A673 (cell line): ENCODE measurements at places on chromosomes 7 and 10. TPM values are rescaled to one million over a fixed set of nuclear protein-coding genes. Genes with fewer than 3 reads are reported as not detected.

The HSPA12A gene
- total RNA-seq, result 1.4 and 1.5 TPM in 2 replicates

DNA sequence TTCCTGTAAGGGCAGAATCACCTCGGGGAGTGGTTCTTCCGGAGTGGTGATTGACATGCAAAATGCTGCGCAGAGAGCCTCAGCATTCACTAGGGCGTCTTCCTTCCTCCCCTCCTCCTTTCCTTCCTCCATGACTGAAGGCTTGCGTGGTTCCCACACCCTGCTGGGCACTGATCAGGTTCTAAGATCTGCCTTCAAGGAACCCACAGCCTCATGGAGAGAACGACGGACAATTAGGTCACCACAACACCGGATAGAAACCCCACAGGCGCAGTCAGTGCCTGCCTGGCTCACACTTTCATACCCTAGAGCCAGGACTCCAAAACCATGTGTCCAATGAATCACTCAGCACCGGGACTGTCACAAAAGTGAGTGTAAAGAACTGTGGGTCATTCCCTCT lies 131.3 kb downstream of the DPP6 start:
- DNase-seq, result no peak

DNA sequence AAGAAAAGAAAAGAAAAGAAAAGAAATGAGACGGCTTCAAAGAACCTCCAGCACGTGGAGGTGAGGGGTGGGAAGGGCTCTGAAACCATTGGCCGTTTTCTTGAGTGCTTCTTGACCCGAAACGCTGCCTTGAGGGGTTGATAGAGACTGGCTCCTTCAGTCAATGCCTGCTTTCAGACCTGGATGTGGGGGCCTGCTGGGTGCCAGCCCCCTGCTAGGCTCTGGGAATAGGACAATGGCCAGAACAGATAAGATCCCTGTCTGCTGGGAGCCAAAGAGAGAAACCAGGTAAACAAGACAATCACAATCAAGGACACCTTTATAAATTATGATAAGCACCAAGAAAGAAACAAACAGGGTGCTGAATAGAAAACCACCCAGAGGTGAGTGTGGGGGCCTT lies 27.7 kb downstream of the ZMIZ1 start:
- no peak for DNase-seq

DNA sequence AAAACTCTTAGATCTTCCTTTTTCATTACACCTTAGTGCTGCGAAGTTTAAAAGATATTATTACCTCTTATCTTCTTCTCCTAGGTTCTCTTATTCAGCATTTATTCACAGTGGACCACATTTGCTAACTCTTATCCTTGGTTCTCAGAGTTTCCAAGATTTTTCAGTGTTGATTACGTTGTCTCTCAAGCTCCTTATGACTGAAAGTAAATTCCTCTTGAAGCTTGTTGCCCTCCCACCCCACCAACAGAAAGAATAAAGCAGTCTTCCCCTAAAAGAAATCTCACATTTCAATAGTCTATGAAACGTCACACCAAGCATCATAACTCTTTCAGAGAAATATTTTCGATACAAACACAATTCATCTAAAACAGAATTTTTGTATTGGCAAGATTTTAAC lies 362.5 kb downstream of the MAGI2 start:
- DNase-seq, result peak; percentile 60

DNA sequence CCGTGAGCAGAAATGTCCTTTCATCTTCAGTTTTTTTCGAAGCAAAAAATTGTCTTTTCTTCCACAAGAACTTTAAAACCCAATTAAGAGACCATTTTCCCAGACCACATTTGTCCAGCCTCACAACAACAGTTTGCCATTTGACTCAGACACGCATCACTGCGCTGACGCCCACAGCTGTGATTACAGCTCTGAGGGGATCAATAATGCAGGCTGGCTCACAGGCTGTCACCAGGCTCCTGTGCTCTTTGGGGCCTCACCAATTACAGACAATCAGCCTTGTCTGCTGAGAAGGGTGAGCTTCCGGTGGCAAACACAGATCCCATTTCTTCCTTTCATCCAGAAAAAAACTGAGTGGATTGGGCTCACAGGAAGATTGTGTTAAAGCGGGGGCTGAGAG lies 33.3 kb downstream of the DDC start:
- no peak for DNase-seq

DNA sequence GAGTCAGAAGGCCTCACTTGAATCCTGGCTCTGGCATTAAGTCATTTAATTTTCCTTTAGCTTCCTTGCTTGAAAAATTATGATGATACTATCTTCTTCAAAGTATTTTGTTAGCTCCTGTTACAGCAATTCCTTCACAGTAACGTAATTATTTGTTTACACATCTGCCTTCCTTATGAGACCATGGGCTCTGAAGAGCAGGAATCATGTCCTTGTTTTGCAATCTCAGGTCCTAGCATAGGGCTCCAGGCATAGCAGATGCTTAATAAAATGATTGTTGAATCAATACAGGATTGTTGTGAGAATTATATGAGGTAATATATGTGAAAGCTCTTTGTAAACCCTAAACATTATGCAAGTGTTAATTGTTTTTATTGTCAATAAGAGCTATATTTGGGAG lies 25.5 kb downstream of the KLHDC10 start:
- no peak for DNase-seq
